Central memory CD4-positive, alpha-beta T cell (primary cell): ENCODE measurements at places on chromosomes 11 and 22.

DNA sequence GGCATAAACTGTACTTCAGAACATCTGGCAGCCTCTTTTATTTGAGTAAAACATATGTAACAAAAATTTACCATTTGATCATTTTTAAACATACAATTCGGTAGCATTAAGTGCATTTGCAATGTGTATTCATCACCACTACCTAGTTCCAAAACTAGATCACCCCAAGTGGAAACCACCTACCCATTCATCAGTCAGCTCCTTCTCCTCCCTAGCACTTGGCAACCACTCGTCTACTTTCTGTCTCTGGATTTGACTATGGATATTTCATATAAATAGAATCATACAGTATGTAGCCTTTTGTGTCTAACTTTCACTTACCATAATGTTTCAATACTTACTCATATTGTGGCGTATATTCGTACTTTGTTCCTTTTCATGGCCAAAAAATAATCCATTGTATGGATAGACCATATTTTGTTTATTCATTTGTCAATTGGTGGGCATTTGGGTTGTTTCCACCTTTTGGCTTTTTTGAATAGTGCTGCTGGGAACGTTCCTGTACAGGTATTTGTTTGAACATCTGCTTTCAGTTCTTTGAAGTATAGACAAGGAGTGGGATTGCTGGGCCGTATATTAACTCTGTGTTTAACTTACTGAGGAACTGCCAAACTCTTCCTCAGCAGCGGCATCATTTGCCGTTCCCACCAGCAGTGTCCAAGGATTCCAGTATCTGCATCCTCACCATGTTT lies 27.2 kb upstream of the ADORA2A start:
- no peak for DNase-seq

GRCh38 chr22:33874206-33874605 lies 46.1 kb downstream of the LARGE1 start:
- DNase-seq, result no peak

DNA sequence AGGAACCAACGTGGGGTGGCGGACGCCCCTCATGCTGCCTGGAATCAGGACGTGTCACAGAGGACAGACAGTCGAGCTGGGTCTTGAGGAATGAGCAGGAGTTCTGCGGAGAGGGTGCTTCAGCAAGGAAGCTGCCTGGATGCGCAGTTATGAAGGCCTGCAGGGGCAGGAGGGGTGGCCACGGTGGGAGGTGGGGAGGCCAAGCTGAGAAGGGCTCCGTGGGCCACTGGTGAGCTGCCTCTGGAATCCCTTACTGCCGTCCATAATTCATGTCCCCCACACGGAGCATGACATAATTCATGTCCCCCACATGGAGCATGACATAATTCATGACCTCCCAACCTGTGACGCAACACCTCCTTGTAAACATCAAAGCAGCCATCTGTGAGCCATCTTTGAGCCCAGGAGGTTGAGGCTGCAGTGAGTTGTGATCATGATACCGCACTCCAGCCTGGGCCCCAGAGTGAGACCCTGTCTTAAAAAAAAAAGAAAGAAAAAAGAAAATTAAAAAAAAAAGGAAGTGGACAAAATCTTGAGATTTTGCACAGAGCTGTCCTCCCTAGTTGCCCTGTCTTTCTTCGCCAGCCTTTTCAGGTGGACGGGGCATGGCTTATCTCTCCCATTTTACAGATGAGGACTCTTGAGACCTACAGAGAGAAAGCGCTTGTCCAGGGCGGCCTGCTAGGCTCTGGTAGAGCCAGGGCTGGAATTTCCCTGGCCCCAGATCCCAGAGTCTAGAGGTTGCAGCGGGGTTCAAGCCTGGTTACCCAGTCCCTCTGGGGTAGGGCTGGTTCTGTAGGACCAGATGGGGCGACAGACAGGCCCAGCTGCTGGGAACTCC lies 24.3 kb upstream of the PICK1 start:
- DNase-seq, result no peak

- no peak for DNase-seq
Measured at GRCh38 chr11:33320016-33320813, 63.0 kb downstream of the HIPK3 start.

DNA sequence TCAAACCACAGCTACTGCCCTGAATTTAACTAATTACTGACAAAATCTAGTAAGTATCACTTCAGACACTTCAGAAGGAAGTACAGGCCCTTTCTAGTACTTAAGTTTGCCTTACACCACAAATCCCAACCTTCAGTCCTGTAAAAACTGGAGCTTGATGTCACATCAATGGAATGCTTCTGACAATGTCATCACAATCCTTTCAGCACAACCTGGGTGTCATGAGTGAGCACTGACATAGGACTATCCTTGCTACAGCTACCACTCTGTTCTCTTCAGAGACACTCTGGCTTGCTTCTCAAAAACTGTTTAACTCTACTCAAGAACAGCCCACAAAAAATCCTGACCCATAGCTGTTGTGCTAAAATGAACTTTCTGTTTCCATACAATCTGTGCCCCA lies 108.2 kb downstream of the RRM1 start:
- DNase-seq, result no peak

DNA sequence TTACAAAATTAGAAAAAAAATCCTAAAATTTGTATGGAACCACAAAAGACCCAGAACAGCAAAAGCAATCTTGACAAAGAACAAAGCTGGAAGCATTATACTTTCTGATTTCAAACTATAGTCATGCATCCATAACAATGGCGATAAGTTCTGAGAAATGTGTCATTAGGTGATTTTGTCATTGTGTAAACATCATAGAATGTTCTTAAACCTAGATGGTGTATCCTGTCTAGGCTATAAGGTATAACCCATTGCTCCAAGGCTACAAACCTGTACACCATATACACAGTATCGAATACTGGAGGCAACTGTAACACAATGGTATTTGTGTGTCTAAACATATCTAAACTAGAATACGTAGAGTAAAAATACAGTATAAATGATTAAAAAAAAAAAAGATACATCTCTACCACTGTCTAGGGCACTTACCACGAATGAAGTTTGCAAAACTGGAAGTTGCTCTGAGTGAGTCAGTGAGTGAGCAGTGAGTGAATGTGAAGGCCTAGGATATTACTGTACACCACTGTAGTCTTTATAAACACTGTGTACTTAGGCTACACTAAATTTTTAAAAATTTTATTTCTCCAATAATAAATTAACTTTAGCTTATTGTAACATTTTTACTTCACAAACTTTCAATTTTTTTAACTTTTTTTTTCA lies 18.1 kb upstream of the SC5D start:
- no peak for DNase-seq

DNA sequence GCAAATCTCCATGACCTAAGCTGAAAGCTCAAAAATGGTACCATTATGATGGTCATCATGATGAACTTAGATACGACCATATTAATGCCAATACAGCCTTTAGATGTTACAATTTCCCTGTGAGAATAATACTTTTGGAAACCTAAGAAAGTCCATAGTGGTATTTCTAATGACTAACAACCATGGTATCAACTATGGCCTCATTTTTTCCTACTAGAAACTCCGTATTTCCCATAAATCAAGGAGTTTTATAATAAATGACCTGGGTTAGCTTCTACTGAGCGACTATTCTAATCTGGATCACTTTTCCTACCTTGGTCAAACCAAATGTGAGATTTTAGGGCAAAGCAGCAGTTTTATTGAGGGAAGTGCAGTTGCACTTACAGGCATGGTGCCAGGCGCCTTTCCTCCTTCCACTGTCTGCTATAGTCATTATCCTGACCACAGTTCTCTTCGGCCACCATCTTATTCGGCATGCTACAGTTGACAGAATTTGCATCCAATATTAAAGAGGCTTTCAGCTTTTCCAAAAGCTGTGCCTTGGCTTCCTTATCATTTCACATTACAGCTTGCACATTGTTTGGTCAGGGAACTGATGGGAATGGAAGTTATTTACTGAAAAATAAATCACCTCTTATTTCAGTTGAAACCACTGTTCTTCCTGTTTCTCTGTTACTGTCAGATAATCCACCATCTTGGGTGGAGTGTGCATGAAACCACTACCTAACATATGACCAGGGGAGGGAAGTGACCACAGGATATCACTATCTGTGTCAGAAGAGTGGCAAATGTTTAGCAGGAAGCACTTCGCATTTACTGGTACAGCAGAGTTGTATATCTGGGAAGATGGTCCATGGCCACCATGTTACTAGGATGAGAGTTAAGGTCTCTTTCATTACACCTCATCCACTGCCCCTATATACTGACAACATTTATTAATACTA lies 74.5 kb upstream of the PICALM start:
- no peak for DNase-seq

GRCh38 chr22:24950272-24950902 lies 2.1 kb upstream of the KIAA1671 start:
- no peak for DNase-seq

DNA sequence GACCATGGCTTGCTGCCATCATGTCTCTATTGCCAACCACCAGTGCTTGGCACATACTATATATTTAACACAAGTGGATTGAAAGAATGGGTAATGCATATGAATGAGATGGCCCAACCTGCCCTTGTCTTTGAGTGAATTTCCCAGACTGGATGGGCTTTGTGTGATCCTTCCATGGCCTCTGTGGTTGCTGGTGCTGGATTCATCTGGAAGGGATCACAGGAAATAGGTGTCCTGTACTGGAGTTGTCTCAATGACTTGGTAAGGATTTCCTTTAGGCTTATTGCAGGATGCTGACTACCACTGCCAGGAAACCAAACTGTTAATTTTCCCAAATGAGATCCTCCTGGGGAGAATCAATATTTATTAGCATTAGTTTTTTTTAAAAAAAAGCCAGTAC lies 328.6 kb downstream of the TMEM135 start:
- no peak for DNase-seq

GRCh38 chr11:83051760-83052671 lies 19.7 kb downstream of the RAB30 start:
- no peak for DNase-seq

DNA sequence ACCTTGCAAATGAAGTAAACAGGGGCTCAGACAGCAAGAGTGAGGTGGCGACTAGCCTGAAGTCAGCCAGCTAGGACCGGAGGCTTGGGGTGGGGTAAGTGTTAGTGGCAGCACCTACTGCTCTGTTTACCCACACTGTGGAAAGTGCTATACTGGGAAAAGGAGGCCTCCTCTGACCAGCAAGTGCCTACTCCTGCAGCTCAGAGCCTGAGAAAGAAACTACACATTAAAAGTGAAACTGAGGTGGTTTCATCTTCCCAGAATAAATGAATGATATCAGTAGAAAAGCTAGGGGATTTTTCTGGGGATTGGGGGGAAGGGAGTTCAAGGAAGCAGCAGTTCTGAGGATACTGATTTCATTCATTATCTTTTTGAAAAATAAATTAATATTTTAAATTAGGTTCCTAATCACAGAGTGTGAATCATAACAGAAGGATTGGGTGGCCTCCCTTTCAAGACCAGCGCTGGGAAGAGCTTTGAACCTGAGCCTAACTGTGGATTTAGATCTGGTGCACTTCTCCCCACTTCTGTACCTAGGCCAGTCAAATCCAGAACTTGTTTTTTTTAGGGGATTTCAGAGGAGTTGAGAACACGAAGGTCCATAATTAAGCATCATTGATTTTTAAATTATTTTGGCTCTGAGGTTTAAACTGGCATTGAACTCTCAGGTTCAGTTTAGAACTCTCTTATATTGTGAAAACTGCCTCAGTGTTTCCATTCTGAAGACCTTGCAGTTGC lies 48.1 kb upstream of the GRAMD1B start:
- no peak for DNase-seq

- no peak for DNase-seq
Measured at GRCh38 chr11:132187386-132187785, 817.0 kb downstream of the NTM start.

DNA sequence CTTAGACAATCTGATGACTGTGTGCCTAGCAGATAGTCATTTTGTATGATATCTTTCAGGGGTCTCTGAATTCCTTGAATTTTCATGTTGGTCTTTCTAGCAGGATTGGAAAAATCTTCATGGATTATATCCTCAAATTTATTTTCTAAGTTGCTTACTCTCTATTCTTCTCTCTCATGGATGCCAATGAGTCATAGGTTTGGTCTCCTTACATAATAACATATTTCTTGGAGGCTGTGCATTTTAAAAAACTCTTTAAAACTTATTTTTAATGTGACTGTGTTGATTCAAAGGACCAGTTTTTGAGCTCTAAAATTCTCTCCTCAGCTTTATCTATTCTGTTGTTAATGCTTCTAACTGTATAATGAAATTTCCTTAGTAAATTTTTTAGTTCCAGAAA lies 198.7 kb downstream of the AASDHPPT start:
- DNase-seq, result no peak

GRCh38 chr11:9089061-9089460 lies 2.3 kb downstream of the SCUBE2 start:
- DNase-seq, result no peak

- DNase-seq, result no peak
Measured at GRCh38 chr22:38949889-38950405, 7.5 kb upstream of the APOBEC3A start.

DNA sequence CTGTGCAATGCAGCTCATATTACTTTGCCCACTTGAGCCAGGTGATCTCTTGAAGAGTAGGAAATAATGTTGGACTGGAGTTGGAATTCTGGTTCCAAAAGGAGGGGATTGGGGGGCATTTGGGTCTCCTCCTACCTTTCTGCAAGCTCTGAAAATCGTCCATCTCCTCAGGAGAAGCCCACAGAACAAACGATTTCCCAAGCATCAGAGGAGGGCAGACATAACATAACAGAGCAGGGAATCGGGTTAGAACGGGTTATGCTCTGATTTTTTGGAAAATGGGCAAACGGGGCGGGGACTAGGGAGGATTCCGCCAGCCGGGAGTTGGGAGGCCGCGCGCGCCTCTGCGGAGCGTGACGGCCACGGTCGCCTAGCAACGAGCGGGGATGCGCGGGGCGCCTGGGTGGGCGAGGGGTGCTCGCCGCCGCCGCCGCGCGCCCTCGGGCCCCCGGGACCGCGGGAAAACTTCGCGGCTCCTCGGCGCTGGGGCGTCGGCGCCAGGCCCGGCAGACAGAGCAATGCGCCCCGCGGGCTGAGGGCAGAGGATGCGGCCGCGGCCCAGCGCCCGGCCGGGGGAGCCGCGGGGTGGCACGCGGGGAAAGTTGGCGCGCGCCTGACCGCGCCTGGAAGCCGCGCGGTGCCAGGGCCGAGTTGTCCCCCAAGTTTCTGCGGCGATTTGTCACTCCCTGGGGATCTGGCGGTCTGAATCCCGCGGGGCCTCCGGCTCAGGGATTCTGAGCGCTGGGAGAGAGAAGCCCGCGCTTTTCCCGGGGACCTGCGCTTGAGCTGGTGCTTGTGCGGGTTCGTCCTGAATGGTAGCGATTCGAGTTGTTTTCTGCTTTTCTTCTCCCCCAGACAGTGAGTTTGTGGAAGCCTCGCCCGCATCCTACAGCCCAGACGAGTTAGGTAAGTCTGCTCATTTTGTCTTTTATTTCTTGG lies 27.8 kb upstream of the AMOTL1 start:
- DNase-seq, result no peak

DNA sequence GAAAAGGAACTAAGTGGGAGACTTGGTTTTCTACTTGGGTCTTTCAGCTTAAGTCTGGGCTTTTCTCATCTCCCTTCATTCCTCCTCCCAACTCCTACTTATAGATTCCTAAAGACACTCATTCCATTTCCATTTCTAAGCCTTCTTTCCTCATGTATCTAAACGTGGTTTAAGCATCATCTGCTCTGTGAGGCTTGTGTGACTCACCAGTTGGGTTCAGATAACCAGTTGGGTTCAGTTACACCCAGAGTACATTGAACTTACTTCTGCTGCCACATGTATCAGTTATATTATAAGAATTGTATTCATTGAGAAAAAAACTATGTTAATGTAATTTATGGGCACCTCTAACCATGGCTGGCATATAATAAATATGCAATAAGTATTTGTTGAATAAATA lies 831.2 kb upstream of the CCDC90B start:
- no peak for DNase-seq

GRCh38 chr11:61533401-61533800 lies 24.9 kb downstream of the LRRC10B start:
- no peak for DNase-seq
